ENCODE measurements at places on chromosomes 13 and 19.
A peak's percentile ranks its signal among the peaks of the same experiment; 100 is the strongest.

DNA sequence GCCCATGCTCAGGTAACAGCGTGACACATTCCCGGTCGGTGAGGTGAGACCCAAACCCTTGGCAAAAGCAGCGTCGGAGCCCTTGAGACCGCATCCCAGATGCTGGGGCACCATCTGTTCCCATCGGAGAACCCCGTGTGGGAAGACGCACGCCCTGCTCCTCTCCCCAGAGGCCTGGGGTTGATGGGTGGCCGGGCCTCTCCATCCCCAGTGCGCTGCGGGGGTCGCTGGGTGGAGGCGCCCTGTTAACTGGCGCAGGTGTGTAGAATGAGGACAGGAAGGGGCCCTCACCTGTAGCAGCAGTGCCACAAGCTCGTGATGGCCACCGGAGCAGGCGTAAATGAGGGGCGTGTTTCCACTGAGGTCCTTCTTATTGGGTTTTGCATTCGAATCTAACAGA is 24.6 kb downstream of the PDCD5 start:
- no peak for DNase-seq

DNA sequence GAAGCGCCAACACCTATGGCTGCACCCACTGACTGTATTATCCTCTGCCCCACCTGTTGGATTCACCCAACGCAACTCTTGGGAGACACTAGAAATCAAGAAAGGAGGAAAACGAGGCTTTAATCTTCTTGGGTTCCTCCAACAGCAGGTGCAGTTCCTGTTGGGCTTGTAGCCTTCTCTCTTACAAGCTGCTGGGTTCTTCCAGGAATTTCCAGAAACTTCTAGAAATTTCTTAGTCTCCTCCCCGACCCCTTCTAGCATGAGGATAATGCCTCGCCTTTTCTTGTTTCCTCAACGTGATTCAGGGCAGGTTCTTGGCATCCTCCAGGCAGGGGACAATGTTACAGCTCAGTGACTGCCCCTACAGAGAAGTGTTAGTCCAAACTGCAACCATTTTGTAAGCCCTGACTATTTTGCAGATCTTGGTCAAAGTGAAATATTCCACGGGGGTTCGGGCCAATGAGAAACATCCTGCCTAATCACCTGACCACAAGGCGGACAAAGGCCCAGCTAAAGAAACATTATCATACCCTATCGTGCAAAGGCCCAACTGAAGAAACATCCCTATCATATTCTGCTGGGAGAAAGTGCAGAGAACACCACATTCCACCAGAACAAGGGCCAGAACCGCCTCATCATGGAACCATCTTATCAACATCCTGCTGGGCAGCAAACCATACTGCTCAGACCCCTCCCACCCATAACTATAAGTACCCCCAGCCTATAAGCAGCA is 614 bp upstream of the PNMA8A start:
- no peak for DNase-seq

GRCh38 chr13:96925916-96926628 is 68.2 kb downstream of the OXGR1 start:
- no peak for DNase-seq

- DNase-seq: peak; percentile 25
These were observed 14.1 kb downstream of the KRTDAP start for GRCh38 chr19:35476149-35476548.

GRCh38 chr19:31270897-31271296 is 78.3 kb downstream of the TSHZ3 start:
- no peak for DNase-seq

GRCh38 chr19:6674868-6675305 is 4.9 kb upstream of the TNFSF14 start:
- peak; percentile 38 for DNase-seq

- no peak for DNase-seq
These were observed 207.8 kb downstream of the FOXO1 start for GRCh38 chr13:40458720-40458990.

- DNase-seq: no peak
These were observed 46.2 kb upstream of the RFXAP start for GRCh38 chr13:36772853-36773252.

- DNase-seq: no peak
These were observed 40.3 kb downstream of the PDE4A start for GRCh38 chr19:10460714-10461046.

- DNase-seq: peak; percentile 28
These were observed 1.6 kb upstream of the TTC9B start for GRCh38 chr19:40219721-40220276.
